Caco-2 (cell line): ENCODE measurements at places on chromosomes 3 and 15.

DNA sequence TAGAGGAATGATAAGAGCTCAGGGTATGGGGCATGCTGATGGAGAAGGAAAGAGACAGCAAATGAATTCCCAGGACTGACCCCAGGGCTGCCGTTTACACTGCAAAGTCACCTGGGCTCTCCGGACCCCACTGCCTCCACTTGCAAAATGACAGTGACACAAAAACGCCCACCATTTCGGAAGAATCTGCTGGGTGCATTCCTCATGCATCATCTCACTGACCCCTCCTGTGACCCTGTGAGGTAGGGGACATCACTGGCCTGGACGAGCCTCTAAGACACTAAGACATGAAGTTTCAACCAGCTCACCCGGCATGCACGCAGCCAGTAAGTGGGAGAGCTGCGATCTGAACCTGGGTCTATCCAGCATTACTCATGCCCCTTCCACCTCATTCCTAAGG, 60.3 kb downstream of the PCSK6 start:
- DNase-seq: no peak

GRCh38 chr3:193046371-193046770, 128.7 kb upstream of the MB21D2 start:
- DNase-seq: peak; percentile 38

DNA sequence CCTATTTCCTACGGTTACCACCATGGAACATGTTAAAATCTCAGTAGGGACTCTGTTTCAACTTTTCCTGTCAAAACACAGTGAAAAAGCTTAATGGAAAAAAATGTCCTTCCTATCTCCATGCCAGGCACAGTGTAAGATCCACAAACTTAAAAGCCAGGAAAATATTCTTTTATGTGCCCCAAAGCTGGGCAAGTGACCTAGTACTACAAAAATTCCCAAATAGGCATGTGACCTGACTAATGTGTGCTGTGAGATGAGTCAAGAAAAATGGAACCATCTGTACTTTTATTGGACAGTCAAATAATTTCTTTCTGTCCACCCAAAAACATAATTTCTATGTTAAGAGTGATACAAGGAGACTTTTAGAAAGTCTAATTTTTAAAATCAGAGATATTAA, 406.0 kb downstream of the ZBTB20 start:
- DNase-seq: no peak

- no peak for DNase-seq
Observed at GRCh38 chr3:171321559-171322360, 138.4 kb downstream of the TNIK start.

- peak; percentile 56 for DNase-seq
Observed at GRCh38 chr3:129829640-129830039, 63.9 kb downstream of the TMCC1 start.

- DNase-seq: no peak
Observed at GRCh38 chr15:57857871-57858270, 151.4 kb downstream of the POLR2M start.

- no peak for DNase-seq
Observed at GRCh38 chr3:159860269-159861116, 128.1 kb upstream of the IL12A start.

DNA sequence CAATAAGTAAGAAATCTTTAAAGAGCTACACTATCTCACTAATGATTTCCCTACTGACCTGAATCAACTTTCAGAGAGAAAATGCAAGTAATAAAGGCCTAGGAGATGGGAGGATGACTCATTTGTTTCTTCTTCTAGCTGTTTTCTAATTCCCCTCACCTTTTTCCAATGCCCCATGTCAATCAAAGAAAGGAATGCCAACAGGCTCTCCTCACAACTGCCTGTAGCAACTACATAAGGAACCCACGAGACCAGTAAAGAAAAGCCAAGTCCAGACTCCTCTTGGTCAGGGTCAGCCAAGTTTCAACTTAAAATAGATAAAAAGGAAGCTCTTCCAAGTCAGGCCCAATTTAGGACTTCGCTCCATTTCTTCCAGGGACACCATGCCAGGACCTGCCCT, 201.9 kb downstream of the TNIK start:
- no peak for DNase-seq

GRCh38 chr3:186461141-186461540, 83.0 kb downstream of the CRYGS start:
- DNase-seq: no peak

GRCh38 chr15:58590236-58590635, 158.4 kb downstream of the LIPC start:
- no peak for DNase-seq

DNA sequence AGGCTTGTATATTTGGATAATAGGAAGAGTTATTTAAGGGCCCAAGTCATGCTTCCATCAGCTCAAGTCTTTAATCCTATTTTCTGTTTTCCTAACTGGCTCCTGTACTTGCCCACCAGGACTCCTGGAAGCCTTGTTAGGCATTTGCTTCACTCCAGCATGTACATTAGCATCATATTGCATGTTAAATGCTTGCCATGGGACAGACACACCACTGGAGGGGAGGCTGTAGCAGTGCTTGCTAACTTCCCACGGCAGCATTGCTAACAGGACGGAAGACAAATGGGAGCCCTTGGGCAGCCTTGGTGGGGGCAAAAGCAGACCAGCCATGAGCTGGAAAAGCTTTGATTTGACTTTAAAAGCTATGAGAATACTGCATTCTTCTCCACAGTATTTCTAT, 6.1 kb downstream of the TMOD2 start:
- no peak for DNase-seq

GRCh38 chr3:40691452-40691861, 166.7 kb downstream of the ZNF621 start:
- no peak for DNase-seq

- no peak for DNase-seq
Observed at GRCh38 chr3:108528459-108529252, 18.3 kb upstream of the MYH15 start.

GRCh38 chr15:38666865-38667510, 102.4 kb upstream of the RASGRP1 start:
- DNase-seq: no peak

GRCh38 chr3:123246866-123247265, 45.1 kb downstream of the SEC22A start:
- no peak for DNase-seq

GRCh38 chr3:122100591-122101463, 45.7 kb downstream of the CD86 start:
- peak; percentile 39 for DNase-seq

DNA sequence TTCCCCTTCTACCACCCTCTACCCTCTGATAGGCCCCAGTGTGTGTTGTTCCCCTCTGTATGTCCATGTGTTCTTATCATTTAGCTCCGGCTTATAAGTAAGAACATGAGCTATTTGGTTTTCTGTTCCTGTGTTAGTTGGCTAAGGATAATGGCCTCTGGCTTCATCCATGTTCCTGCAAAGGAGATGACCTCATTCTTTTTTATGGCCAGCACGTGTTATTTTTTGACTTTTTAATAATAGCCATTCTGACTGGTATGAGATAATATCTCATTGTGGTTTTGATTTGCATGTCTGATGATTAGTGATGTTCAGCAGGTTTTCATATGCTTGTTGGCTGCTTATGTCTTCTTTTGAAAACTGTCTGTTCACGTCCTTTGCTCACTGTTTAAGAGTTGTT, 63.1 kb upstream of the NPHP3 start:
- DNase-seq: no peak

DNA sequence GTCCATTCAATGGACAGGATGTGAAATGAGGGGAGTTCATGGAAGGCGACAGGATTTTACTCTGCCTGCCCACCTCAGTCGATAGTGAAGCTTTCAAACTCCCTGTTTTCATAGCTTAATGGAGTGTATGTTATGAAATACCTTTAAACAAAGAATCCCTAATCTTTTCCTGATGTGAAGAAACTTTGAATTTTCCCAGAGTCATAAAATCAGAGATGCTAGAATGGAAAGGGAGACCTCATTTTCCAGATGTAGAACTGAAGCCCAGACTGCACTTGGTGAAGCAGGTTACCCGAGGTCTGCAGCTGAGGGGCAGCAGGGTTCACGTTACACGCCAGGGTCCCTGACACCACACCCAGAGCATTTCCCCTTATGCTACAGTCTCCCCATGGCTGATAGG, 34.7 kb upstream of the LACTB start:
- DNase-seq: no peak
